ENCODE measurements at places on chromosomes 3 and 15.

- no peak for DNase-seq
These were observed 372.7 kb downstream of the EDEM1 start for GRCh38 chr3:5560199-5560598.

GRCh38 chr15:100601617-100602063 lies 344 bp downstream of the LINS1 start:
- no peak for DNase-seq

- no peak for DNase-seq
These were observed 4.0 kb upstream of the FMN1 start for GRCh38 chr15:33198541-33198940.

GRCh38 chr3:190325923-190326322 lies 3.7 kb upstream of the CLDN1 start:
- DNase-seq, result no peak

DNA sequence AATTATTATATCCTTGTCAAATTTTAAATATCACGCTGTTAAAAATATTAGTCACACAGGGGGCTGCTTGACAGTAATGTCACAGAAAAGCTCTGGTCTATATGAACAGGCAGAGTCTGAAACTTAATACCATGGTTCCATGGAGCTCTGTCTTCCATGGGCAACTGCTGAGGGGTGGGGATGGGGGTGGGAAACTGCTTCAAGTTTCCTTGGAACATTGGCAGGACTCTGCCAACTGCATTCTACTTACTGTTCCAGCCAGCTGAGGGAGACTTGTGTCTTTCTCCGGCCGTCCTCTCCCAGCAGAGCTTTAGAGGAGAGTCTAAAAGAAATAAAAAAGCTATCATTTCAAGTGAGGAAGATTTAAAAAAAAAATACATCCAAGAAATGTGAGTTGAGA lies 348.7 kb downstream of the ZIC1 start:
- no peak for DNase-seq

DNA sequence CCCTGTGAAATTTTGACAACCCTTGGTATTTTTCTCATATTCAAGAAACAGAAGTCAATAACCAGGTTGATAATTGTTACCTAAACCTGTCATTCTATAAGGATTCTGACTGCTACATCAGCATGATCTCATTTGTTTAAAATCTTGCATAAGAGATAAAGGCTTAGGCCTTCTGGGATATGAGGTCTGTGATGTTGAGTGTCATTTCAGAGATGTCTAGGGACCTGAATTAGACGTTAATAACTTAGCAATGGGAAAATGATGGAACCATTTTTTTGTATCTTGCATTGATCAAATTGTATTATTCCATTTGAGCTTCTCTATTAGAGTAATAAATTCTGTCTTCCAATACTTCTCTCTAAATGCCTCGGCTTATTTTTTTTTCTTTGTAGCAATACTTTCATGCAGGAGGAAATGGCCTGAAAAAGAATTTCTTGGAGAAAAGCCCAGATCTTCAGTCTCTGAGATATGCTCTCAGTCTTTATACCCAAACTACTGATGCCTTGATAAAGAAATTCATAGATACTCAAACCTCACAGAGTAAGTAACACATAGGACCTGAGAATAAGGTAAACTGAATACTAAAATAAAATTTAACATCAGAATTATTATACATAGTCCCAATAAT lies 589.3 kb downstream of the UNC13C start:
- no peak for DNase-seq

DNA sequence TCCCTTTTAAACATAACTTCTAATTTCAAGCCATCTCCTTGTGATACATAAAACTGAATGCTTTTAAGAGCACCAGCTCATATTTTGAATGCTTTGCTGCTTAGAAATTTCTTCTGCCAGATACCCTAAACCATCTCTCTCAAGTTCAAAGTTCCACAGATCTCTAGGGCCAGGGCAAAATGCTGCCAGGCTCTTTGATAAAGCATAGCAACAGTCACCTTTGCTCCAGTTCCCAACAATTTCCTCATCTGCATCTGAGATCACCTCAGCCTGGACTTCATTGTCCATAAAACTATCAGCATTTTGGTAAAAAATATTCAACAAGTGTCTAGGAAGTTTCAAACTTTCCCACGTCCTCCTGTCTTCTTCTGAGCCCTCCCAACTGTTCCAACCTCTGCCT lies 17.5 kb downstream of the OSTN start:
- no peak for DNase-seq
